ENCODE measurements at places on chromosomes 1 and 21. TPM values are rescaled to one million over a fixed set of nuclear protein-coding genes. Genes with fewer than 3 reads are reported as not detected.

KCNJ9 gene
- 0.07 TPM for polyA plus RNA-seq

- peak; percentile 78 for DNase-seq
Measured at GRCh38 chr1:109089242-109090015, 1.1 kb upstream of the TMEM167B start.

KISS1 gene
- 0.65 TPM for polyA plus RNA-seq

FCRL2 gene
- not detected for polyA plus RNA-seq

DNA sequence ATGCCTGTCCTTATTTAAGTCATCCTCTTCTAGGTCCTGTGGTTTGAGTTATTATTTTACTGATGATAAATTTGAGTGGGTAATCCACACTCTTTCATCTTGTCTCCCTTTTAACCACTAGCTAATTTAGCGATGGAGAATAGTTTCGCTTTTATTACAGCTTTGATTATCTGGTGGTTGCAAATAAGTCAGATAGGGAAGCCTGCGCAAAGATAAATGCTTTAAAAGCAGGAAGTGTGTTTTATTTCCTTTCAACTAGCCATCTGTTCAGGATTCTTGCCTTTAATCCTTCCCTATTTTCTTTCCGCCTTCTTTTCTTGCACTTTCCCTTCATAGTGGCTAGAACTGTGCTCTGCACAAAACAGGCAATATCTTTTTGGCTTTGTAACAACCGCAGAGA is 129.0 kb downstream of the TGFB2 start:
- no peak for DNase-seq

DIO1 gene
- 0.49 TPM for polyA plus RNA-seq

CLK2 gene
- polyA plus RNA-seq = 35.5 TPM

- DNase-seq = no peak
Measured at GRCh38 chr1:209601809-209602657, 18.5 kb downstream of the CAMK1G start.

CATSPERE gene
- polyA plus RNA-seq = 0.75 TPM

GRCh38 chr1:59298710-59299346 is 1.9 kb downstream of the FGGY start:
- peak; percentile 41 for DNase-seq

Measured in muscle of back (tissue), 13 donors.